A549 treated with GW870086 at 1 μM for 4 hours (cell line): ENCODE measurements at places on chromosomes 4 and X. TPM values are rescaled to one million over a fixed set of nuclear protein-coding genes. Genes with fewer than 3 reads are reported as not detected.

SSX3 gene
- not detected in 5 replicates for total RNA-seq

TMSB15C gene
- total RNA-seq, result 0.06 to 0.19 TPM (median 0.12 TPM) in 4 of 5 replicates, not detected in the other

DCAF8L2 gene
- total RNA-seq, result not detected in 5 replicates

ALAS2 gene
- not detected in 5 replicates for total RNA-seq

INTS6L gene
- total RNA-seq, result 0.08 to 0.31 TPM (median 0.14 TPM) in 5 replicates

GPR34 gene
- 0.13 to 0.16 TPM (median 0.15 TPM) in 4 of 5 replicates, not detected in the other for total RNA-seq

BLTP1 gene
- 5.0 to 9.1 TPM (median 8.7 TPM) in 5 replicates for total RNA-seq

CCDC158 gene
- total RNA-seq, result not detected in 5 replicates

RNF212 gene
- total RNA-seq, result 1.8 to 3.5 TPM (median 2.7 TPM) in 5 replicates

SSX1 gene
- total RNA-seq, result not detected in 5 replicates

STAP1 gene
- total RNA-seq, result not detected in 5 replicates

TAF7L gene
- total RNA-seq, result 0.05 to 0.16 TPM (median 0.08 TPM) in 4 of 5 replicates, not detected in the other

TDO2 gene
- 0.38 to 1.2 TPM (median 0.60 TPM) in 5 replicates for total RNA-seq

GYG2 gene
- total RNA-seq, result 3.7 to 4.9 TPM (median 4.6 TPM) in 5 replicates

SLC7A11 gene
- total RNA-seq, result 17.3 to 28.3 TPM (median 22.9 TPM) in 5 replicates

PRR32 gene
- total RNA-seq, result not detected in 5 replicates

AP1AR gene
- total RNA-seq, result 9.9 to 11.8 TPM (median 11.0 TPM) in 5 replicates

RIBC1 gene
- 0.57 to 1.3 TPM (median 0.78 TPM) in 5 replicates for total RNA-seq

LONRF3 gene
- 2.8 to 3.6 TPM (median 3.3 TPM) in 5 replicates for total RNA-seq

GYPA gene
- total RNA-seq, result not detected in 5 replicates

PABPC1L2A gene
- total RNA-seq, result not detected in 5 replicates

SPON2 gene
- 0.09 to 0.80 TPM (median 0.30 TPM) in 5 replicates for total RNA-seq
